ENCODE measurements at places on chromosomes 7 and 10. TPM values are rescaled to one million over a fixed set of nuclear protein-coding genes. Genes with fewer than 3 reads are reported as not detected.
A peak's percentile ranks its signal among the peaks of the same experiment; 100 is the strongest.

Gene OPN4
- total RNA-seq = not detected

GRCh38 chr7:2971914-2972834, 71.5 kb downstream of the CARD11 start:
- peaks cover 29% of the 10 kb centered on the region for H3K4me1 ChIP-seq
- H3K27ac ChIP-seq = peak overlapping the region; percentile 90
- no peak overlapping the region for H3K4me3 ChIP-seq
- H3K27me3 ChIP-seq = no peaks in the 10 kb centered on the region
- peaks cover 7% of the 10 kb centered on the region for H3K36me3 ChIP-seq
- DNase-seq = peak; percentile 31

Gene HOXA7
- total RNA-seq = not detected

DNA sequence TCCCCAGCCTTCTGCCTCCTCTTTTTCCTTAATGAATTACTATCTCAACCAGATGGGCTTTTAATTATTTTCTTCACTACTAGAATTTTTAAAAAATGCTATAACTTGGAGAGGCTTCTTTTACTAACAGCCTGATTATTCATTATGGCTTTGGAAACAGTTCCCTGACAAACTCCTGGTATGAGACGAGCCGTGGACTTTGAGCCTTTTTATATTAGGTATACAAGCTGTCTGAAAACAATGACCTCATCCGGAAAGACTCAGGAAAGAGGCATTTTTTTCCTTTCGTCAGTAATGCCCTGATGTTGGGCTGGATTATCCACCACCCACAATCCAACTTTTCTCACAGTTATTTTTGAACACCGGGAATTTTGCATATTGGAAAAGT, 26.7 kb upstream of the ABLIM1 start:
- no peaks in the 10 kb centered on the region for H3K4me1 ChIP-seq
- H3K36me3 ChIP-seq = no peaks in the 10 kb centered on the region
- no peak overlapping the region for H3K27ac ChIP-seq
- DNase-seq = no peak
- H3K27me3 ChIP-seq = no peaks in the 10 kb centered on the region

DNA sequence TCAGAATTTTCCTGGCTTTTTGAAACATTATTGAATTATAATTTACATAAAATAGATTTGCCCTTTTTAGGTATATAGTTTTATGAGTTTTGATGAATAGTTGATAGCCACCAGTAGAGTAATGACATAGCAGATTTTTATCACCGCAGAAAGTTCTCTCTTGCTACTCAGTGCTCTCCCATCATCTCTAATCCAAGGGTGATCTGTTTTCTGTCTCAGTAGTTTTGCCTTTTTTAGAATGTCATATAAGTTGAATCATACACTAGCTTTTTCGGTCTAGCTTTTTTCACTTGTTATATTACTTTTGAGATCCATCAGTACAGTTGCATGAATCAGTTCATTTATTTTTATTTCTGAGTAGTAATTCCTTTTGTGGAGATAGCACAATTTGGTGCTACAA, 17.9 kb downstream of the RSBN1L start:
- H3K27ac ChIP-seq = peak overlapping the region; percentile 45
- no peak for DNase-seq
- no peaks in the 10 kb centered on the region for H3K27me3 ChIP-seq
- no peak overlapping the region for H3K4me3 ChIP-seq
- peaks cover 89% of the 10 kb centered on the region for H3K4me1 ChIP-seq
- H3K36me3 ChIP-seq = peaks cover 18% of the 10 kb centered on the region
